ENCODE measurements at places on chromosomes 6 and 20.

DNA sequence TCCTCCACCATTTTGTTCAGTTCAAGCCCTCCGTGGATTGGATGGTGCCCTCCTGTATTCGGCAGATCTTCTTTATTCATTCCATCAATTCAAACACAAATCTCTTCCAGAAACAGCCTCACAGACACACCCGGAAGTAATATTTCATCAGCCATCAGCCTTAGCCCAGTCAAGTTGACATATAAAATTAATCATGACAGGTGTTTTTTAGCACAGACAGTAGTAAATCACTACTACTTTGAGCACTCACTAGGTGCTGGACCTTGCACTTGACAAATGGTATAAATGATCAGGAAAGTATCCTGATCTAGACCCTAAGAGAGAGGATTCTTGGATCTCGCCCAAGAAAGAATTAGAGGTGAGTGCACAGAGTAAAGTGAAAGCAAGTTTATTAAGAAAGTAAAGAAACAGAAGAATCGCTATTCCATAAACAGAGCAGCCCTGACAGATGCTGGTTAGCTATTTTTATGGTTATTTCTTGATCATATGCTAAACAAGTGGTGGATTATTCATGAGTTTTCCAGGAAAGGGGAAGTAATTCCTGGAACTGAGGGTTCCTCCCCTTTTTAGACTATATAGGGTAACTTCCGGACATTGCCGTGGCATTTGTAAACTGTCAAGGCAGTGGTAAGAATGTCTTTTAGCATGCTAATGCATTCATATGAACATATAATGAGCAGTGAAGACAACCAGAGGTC, 194.6 kb upstream of the LAMP5 start:
- no peak for DNase-seq

GRCh38 chr6:35086282-35086632, 54.9 kb downstream of the TCP11 start:
- no peak for DNase-seq

- DNase-seq, result no peak
Observed at GRCh38 chr6:10381133-10381829, 33.6 kb downstream of the TFAP2A start.

- DNase-seq, result no peak
Observed at GRCh38 chr6:15948930-15949900, 179.7 kb upstream of the MYLIP start.

DNA sequence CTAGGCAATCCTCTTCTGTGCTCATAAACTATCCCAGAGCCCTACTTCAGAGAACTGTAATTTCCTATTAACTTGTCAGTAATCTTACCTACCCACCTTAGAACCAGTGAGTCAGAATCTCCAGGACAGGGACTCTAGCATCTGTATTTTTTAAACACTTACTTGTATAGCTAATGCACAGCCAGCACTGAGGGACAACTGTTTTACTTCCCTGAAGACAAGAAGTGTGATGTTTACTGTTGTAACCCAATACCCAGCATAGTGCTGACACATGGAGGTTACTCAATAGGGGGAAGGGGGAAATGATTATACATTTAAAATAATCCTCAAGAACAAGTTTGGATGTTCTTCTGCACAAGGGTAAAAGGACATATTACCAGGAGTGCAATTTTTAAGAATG, 130.8 kb downstream of the BTBD9 start:
- DNase-seq, result no peak

- DNase-seq, result no peak
Observed at GRCh38 chr6:53850527-53850926, 55.7 kb downstream of the LRRC1 start.

DNA sequence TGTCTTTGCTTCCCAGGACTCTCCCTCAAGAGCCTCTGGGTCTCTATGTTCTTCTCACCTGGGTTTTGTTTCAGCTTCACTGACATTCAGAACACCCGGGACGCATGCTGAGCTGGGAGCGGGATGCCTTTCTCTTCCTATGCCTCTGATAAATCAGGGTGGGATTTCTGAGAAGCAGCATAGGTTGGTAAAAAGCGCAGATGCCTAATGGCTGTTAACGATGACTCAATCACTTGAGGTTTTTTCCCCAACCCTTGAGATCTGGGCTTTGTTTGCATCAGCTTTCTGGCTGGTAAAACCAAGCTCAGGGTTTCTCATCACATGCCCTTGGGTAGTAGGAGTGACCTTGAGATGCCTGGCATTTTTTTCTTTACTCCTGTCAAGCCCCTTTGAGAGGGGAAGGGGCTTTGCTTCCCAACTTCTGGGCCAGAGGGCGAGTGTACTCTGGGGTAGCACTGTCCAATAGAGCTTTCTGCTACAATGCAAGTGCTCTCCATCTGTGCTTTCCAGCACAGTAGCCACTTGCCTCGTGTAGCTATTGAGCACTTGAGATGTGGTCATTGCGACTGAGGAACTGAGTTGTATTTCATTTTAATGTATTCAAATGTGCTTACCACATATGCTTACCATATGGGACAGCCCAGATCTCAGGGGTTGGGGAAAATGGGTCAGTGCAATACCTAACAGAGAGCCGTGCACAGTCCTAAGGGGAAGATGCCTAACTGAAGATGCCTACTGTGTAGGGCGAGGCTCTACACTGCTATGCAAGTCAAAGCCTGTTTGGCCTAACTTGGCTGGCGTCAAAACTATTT, 69.1 kb downstream of the PPP1R14C start:
- DNase-seq, result no peak

- DNase-seq, result no peak
Observed at GRCh38 chr20:56453352-56453751, 15.1 kb upstream of the RTF2 start.

- no peak for DNase-seq
Observed at GRCh38 chr6:42787063-42787472, 5.2 kb downstream of the BICRAL start.

DNA sequence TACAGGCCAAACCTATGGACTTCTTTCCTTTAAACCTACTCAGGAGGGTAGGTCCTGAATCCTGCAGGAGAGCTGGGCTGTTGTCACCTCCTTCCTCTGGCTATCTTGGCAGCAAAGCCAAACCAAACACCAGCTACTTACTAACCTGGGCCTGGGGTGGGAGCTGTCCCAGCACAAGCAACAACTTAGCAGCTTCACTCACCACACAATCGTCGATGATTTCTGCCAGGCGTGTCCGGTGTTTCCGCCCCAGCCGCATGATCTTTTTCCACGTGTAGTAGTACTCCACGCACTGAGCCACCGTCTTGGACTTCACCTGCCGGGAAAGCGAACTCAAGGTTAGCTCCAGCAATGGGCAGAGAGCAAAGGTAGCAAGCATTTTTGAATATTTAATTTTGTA, 25.4 kb upstream of the MRPS10 start:
- no peak for DNase-seq

GRCh38 chr6:26657256-26657655, 2.3 kb downstream of the ZNF322 start:
- no peak for DNase-seq
